ENCODE measurements at places on chromosomes 5 and 9. TPM values are rescaled to one million over a fixed set of nuclear protein-coding genes. Genes with fewer than 3 reads are reported as not detected.

GRCh38 chr5:133664422-133664821 lies 52.1 kb upstream of the FSTL4 start:
- DNase-seq: peak; percentile 72

- DNase-seq: no peak
Observed at GRCh38 chr9:135214054-135214640, 126.7 kb downstream of the OLFM1 start.

- DNase-seq: no peak
Observed at GRCh38 chr9:107925749-107926297, 436.3 kb upstream of the KLF4 start.

- DNase-seq: no peak
Observed at GRCh38 chr5:144179226-144179625, 8.6 kb downstream of the KCTD16 start.

- DNase-seq: peak; percentile 10
Observed at GRCh38 chr9:116055536-116055935, 98.1 kb upstream of the PAPPA start.

- DNase-seq: no peak
Observed at GRCh38 chr5:31392061-31392460, 139.8 kb downstream of the DROSHA start.

GRCh38 chr9:134373953-134374300 lies 47.7 kb downstream of the RXRA start:
- no peak for DNase-seq

The THBS4 gene
- 0.92 TPM for total RNA-seq

The SLC9A3 gene
- 1.0 TPM for total RNA-seq
